ENCODE measurements at places on chromosomes 12 and 14.

GRCh38 chr12:4392223-4392742 is 12.8 kb upstream of the FGF23 start:
- no peak for DNase-seq

- no peak for DNase-seq
Measured at GRCh38 chr14:21933681-21934080, 260.1 kb upstream of the OR4E1 start.

DNA sequence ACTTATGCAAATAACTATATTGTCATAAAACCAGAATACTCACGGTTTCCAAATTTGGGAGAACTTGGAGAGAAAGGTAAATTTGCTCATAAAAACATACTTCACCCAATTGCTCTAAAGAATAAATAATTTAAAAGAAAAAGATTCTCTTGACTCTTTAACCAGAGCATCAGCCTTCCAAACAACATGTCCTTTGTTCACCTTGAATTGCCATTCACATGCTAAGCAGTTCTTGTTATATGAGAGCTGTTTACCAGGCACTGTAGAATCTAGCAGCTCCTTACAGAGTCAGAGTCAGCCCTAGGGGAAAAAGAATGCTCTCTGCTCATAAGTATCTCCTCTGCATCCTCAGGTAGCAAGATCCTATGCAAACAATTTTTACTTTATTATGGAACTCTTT is 10.2 kb downstream of the SLCO1A2 start:
- no peak for DNase-seq

DNA sequence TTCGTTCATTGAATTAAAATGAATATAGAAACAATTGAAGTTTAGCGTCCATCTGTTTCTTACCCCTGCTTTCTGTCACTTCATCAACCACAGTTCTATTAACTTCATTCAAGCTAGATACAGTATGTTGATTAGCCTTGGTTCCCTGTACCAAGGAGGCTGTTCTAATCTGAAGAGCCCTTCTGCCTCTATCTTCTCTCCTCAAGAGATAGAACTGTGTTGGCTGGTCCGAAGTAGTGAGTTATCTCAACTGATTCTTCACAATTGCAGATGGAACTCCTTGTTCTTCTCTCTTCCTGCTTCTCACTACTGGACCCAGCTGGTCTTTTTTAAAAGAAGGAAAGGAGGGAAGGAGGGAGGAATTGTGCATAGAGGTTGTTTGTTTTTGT is 82.1 kb upstream of the TRAF3 start:
- no peak for DNase-seq

- DNase-seq = no peak
Measured at GRCh38 chr14:50999726-51000125, 55.4 kb upstream of the PYGL start.

GRCh38 chr14:92637228-92637627 is 111.2 kb downstream of the LGMN start:
- no peak for DNase-seq

DNA sequence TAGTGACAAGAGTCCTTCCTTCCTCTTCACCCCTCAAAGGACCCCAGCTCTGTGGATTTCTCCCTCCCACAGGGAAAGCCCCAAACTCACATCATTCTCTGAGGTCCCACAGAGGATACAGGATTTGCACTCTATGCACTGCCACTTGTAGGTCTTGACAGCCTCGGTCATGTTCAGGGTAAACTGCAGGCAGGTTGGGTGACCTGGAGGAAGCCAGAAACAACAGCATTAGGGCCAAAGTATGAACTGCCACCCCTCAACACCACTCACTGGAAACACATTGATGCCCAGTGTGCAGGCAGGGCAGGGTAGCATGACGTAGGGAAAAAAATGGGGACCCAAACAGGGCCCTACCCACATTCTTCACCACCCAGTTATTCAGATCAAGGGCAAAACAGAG is 264.4 kb downstream of the DPF3 start:
- no peak for DNase-seq

GRCh38 chr14:35117112-35117511 is 4.7 kb downstream of the PPP2R3C start:
- DNase-seq = no peak

DNA sequence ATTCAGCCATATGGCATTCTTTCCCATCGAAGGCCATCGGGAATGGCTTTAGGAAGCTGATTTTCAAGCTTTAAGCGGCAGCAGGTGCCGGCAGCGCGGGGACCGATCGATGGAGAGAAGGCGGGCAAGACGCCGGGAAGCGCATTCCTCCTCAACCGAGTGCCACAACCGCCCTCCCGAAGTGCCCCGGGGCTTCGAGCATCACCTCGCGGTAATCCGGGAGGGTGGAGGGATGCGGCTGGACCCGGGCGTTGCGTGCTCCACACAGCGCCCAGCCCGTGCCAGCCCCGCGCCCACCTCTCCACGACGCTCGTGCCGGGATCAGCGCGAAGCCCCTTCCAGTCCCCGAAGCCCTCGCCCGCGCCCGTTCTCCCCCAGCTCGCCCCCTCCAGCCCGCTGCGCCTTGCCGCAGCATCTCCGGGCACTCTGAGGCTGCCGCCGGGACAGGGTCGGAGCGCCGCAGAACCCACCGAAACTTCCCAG is 3.2 kb downstream of the USP44 start:
- peak; percentile 13 for DNase-seq

DNA sequence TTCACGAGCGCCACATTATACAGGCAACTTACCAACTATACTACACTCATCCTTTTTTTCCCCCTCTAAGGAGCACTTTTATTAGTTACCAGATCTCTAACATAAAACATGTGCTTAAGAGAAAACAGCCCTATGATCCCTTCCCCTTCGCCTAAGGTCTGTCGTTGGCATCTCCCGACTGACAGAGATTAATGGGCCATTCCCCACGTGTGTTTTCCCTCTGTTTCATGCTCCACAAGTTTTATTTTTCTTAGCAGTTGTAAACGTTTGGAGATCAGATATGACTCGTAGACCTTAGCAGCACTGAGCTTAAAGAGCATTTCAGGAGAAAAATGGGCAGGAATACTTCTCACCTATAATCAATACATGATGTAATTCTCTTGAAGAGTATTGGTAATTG is 51.4 kb upstream of the FZD10 start:
- no peak for DNase-seq

Measured in activated T-helper 2 cell treated with anti-CD3 and anti-CD28 coated beads, Interferon-gamma antibody, Interleukin-2, Interleukin-4, amounts not matched to agents 10 μg/mL and 5 μg/mL and 100 μg/mL, durations not matched to agents 14 hours and 24 hours and 36 hours (primary cell).